NCI-H524 (cell line): ENCODE measurements at places on chromosomes 6 and 20.

DNA sequence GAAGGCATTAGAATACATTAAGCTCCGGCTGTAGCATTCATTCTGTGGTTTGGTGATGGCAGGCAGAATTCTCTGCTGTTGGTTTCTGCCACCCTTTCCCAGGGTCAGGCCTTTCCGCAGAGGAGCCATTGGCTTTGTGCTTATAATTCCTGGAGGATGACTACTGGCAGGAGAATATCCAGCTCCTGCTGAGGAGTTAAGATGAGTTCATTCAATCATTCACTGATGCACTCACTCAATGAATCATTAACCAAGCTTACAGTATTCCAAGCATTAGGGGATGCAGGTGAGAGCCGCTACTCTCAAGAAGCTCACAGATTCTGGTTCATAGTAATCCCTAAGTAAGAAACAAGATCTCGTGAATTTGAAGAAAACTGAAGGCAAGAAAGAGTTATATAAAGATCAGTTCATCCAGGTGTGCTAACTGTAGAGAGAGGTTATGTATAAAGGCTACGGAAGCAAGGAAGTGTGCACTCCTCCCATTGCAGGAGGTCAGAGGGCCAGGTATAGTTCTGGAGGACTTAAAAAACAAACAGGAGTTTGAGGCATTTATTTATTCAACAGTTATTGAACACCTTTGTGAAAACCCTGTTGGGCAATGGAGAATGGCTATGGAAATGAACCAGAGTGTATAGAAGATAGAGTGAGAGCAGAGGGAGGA, 75.5 kb downstream of the HMGN3 start:
- DNase-seq, result no peak

- DNase-seq, result no peak
Observed at GRCh38 chr6:90123831-90124230, 172.8 kb downstream of the BACH2 start.

DNA sequence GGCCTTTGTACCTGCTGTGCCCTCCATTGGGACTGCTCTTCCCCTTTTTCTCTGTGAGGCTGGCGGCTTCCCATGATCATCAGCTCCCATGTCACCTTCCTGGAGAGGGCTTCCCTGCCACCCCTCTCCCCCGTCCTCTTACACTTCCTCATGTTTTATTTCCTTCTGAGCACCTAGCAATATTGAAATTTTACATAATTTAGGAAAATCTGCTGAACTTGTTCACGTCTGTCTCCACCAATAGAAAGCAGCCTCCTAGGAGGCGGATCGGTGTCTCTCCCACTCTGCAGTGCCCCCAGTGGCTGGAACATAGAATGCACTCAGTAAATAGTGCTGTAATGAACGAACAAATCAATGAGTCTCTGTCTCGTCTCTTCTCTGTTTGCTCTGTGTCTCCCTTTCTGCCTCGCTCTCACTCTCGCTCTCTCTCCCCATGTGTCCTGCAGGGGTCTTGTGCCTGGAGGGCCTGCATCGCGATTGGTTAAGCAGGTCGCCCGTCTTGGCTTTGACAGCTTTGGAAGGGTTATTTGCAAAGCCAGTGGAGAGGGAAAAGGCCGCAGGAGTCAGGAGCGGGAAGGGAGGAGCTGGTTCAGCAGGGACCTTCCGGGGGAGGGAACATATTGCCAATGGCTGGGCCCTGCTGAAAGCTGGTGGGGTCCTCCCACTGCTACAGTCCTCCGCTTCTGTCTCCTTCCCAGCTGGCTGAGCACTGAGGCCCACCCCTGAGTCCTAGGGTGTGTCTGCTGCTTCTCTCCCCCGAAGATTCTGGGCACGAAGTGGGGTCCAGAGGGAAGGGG, 12.1 kb upstream of the OCSTAMP start:
- peak; percentile 53 for DNase-seq

GRCh38 chr20:12610871-12611270, 397.9 kb upstream of the SPTLC3 start:
- DNase-seq, result no peak

DNA sequence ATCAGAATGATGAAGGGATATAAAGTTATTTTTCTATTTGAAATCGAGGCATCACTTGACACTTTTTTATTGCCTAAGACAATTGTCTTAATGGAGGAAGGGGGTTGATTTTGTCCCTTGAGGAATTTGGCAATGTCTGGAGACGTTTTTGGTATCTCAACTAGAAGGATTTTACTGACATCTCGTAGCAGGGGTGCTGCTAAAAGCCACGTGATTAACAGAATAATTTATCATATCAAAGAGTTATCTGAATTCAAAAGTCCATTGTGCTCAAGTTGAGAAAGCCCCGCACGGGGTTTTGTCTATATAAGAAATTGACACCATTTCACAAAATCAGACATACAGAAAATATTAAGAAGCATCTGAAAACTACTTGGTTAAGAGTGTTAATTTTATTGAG, 1.5 kb upstream of the TAAR6 start:
- no peak for DNase-seq

GRCh38 chr6:26045928-26046368, 41.3 kb upstream of the HFE start:
- no peak for DNase-seq

- no peak for DNase-seq
Observed at GRCh38 chr20:57030611-57031600, 235.5 kb downstream of the BMP7 start.

DNA sequence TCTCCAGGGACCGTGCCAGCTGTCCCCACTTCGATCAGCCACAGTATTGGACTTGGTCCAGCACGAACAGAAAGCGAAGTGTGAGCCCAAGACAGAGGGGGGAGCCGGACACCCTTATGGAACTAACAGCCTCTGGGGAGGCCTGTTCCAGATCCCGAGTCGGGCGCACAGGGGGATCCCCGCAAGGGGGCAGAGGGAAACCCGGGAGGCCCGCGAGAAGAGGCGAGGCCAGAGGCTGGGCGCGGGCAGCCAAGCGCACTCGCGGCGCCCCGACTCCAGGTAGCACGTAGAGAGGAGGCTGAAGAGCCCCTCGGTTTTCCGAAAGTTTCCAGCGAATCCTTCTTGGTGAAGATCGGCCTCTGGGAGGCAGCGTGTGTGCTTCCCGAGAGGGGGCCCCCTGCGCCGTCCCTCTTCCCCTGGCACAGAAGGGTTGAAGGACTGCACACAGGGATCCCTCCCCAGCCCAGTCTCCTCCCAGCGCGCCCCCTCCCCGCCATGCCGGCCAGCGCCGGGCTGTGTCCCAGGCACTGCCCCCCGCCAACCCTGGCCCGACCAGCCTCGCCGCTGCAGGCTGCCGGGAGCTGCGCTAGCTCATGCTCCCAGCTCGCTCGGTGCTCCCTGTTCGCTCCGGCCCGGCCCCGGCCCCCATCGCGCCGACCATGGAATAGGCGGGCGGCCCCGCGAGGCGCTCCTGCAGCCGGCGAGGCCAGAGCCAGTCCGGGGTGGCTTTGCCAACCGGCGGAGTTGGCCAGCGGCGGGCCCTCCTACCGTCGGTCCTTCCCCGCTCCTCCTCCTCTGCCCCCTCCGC, 577 bp upstream of the SLC24A3 start:
- peak; percentile 98 for DNase-seq

- DNase-seq, result peak; percentile 46
Observed at GRCh38 chr20:63400486-63401210, 39.5 kb upstream of the CHRNA4 start.

DNA sequence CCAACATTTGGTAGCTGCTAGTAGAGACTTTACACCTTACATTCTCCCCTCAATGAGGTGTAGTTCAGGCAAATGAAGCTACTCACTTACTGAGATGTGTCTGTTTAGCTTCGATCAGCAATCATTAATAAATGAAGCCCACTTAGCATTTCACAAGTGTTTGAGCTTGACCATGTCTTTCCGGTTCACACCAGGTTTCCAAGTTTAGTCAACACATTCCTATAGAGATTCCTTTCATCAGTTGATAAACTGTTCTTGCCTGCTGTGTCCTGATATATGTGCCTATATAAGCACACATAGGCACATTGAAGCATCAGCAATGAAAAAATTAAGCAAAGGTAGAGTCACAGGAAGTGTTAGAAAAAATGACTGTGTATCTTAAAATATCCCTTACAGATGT, 150.0 kb downstream of the BTBD3 start:
- no peak for DNase-seq

GRCh38 chr6:105748737-105749161, 337.4 kb upstream of the PRDM1 start:
- no peak for DNase-seq

- DNase-seq, result no peak
Observed at GRCh38 chr6:167858086-167858591, 31.4 kb downstream of the AFDN start.

DNA sequence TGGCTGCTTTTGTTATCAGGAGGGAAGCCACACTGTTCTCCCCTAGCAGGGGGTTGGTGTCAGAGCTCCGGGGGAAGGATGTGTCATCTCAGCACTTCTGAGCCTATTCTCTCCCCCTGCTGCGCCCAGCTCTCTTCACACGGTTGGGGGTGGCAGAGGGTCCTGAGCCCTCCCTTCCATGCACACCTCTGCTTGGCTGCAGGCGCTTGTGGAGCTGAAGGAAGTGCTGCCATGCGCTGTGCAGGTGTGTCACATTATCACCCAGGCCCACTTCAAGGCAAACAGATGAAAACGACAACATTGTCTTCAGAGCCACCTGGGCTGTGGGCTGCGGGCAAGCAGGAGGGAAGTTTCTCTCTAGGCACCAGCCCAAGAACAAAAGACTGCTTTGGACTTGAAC, 263.4 kb downstream of the BMP7 start:
- DNase-seq, result no peak

- no peak for DNase-seq
Observed at GRCh38 chr6:41840326-41840725, 52.8 kb downstream of the TOMM6 start.

- no peak for DNase-seq
Observed at GRCh38 chr20:43190332-43190953, 737 bp upstream of the PTPRT start.

- DNase-seq, result no peak
Observed at GRCh38 chr20:52983726-52984450, 11.7 kb downstream of the TSHZ2 start.

- DNase-seq, result no peak
Observed at GRCh38 chr6:41599852-41600445, 38.3 kb upstream of the MDFI start.

GRCh38 chr6:20236909-20237600, 24.8 kb upstream of the MBOAT1 start:
- DNase-seq, result no peak

DNA sequence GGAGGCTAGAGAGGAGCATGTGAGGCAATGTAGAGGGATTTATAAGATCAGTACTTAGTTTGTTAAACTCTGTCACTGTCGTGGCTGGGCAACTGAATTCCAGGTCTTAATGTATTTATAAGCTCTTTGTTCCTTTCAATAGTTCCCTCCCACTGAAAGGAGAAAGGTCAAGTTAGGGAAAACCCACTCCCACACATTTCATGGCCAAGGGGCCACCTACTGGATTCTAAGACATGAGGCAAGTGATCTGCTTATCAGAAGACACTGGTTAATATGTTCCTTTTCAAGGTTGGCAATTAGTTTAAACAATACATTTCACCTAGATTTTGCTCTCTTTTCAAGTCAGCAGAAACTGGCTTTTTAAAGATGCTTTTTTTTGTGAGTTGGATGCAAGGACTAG, 5.4 kb upstream of the GSTA5 start:
- DNase-seq, result no peak

- no peak for DNase-seq
Observed at GRCh38 chr6:44373787-44374186, 13.7 kb upstream of the CDC5L start.

GRCh38 chr6:42118162-42119001, 24.0 kb downstream of the C6orf132 start:
- DNase-seq, result no peak

DNA sequence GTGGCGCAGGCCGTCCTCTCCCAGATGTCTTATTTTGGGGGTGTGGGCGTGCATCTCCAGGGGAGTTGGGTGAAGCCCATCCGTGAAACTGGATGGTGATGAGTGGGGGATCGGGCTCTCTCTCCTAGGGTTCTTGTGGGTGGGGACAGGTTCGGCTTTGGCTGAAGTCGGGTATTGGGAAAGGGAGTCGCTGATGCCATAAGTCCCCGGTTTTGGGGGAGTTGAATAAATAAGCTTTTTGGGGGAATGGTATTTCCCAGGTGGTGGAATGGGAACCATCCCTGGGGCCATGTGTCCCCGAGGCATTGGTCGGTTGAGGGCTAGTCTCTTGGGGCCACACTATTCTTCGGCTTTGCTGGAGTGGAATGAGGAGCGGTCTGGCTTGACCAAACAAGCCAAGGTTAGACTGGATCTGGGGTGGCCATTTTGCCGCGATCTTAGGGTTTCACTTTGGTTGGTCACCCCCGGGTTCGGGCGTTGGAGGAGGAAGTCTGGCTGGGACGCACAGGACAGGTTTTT, 481 bp downstream of the ZNF133 start:
- DNase-seq, result peak; percentile 34

GRCh38 chr6:5677219-5678000, 329.3 kb downstream of the NRN1 start:
- DNase-seq, result no peak

DNA sequence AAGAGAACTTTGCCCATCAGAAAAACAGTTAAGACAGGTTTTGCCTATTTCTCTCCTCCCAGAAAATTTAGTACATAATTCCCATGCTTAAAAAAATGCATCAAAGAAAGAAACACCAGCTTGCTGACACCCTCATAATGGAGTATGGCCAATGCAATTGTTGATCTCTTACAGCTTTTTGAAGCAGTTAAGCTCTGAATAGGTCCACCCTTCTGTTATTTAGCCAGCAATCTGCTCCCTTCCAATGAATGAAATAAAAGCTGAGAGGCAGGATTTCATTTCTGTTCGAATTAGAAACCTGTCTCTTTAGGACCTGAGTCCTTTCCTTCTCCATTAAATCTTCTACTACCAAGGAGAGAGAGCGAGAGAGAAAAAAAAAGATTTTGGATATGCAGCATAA, 288.7 kb downstream of the RNF144B start:
- DNase-seq, result peak; percentile 35

- peak; percentile 36 for DNase-seq
Observed at GRCh38 chr6:52994031-52994838, 849 bp downstream of the GSTA4 start.

- DNase-seq, result no peak
Observed at GRCh38 chr20:40286975-40287531, 402.0 kb downstream of the MAFB start.

DNA sequence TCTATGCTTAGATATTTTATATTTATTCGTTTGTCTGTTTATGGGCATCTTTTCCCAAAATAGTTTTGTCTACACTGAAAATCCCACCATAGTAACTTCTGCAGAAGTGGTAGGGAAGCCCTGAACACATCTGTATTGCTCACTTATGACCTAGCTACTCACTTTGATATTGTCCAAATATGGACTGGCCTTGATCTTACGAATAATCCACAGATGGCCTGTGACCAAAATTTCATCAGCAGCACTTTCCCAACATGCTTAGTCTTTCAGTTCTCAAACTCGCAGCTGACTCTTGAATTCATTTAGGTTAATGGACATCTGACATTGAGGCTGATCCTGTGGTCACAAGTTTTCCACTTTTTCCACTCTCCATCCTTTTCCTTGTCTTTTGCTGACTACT, 80.8 kb upstream of the BEND3 start:
- DNase-seq, result no peak

GRCh38 chr6:149064001-149064659, 253.4 kb upstream of the TAB2 start:
- DNase-seq, result no peak
